ENCODE measurements at places on chromosomes 7 and 10. TPM values are rescaled to one million over a fixed set of nuclear protein-coding genes. Genes with fewer than 3 reads are reported as not detected.

The FKBP6 gene
- total RNA-seq: not detected

The MYL10 gene
- total RNA-seq: not detected

The FAS gene
- total RNA-seq: 11.1 TPM

The TCAF1 gene
- total RNA-seq: 89.6 TPM

The CPXM2 gene
- total RNA-seq: not detected

The C10orf105 gene
- 0.39 TPM for total RNA-seq

The SFRP5 gene
- total RNA-seq: not detected

The MCM10 gene
- 44.5 TPM for total RNA-seq

The ZNF365 gene
- total RNA-seq: 0.26 TPM

The IFIT1B gene
- total RNA-seq: not detected

The C10orf62 gene
- total RNA-seq: not detected

The ADARB2 gene
- total RNA-seq: 0.99 TPM

The EBLN1 gene
- total RNA-seq: not detected

The PLAU gene
- total RNA-seq: 7.6 TPM

The TMEM236 gene
- 0.06 TPM for total RNA-seq

The PAPSS2 gene
- total RNA-seq: 4.0 TPM

The SPDYE3 gene
- not detected for total RNA-seq

The CPEB3 gene
- total RNA-seq: 2.2 TPM

The CALHM1 gene
- 0.06 TPM for total RNA-seq

The PSD gene
- 0.09 TPM for total RNA-seq

The OPN1SW gene
- total RNA-seq: 0.46 TPM

The TLL2 gene
- total RNA-seq: 1.3 TPM

The GBF1 gene
- 23.5 TPM for total RNA-seq

The ZNF804B gene
- total RNA-seq: not detected

The TMEM130 gene
- 1.0 TPM for total RNA-seq

The VWA2 gene
- 0.09 TPM for total RNA-seq

The TDRD1 gene
- total RNA-seq: not detected

The UNCX gene
- total RNA-seq: not detected

The SFTPA1 gene
- not detected for total RNA-seq

The MAGI2 gene
- total RNA-seq: 4.2 TPM
